ENCODE measurements at places on chromosomes 3 and 15.

GRCh38 chr15:66644000-66644787, 57.8 kb upstream of the SMAD6 start:
- no peak for DNase-seq

DNA sequence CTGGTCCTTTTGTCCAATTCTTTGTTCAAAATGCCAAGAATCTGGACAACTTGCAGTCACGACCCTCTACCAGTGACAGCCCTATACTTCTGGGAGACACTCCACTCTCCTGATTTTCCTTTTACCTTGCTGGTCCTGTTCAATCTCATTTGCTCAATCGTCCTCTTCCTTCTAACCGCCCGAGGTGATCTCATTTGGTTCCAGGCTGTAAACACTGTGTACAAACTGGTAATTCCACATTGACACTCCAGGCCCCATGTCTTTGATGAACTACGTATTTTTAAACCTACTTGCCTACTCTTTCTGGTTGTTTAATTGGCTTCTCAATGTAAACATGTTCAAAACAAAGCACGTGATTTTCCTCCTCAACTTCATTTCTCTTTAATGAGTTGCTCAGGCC, 23.7 kb upstream of the C3orf49 start:
- DNase-seq = no peak

DNA sequence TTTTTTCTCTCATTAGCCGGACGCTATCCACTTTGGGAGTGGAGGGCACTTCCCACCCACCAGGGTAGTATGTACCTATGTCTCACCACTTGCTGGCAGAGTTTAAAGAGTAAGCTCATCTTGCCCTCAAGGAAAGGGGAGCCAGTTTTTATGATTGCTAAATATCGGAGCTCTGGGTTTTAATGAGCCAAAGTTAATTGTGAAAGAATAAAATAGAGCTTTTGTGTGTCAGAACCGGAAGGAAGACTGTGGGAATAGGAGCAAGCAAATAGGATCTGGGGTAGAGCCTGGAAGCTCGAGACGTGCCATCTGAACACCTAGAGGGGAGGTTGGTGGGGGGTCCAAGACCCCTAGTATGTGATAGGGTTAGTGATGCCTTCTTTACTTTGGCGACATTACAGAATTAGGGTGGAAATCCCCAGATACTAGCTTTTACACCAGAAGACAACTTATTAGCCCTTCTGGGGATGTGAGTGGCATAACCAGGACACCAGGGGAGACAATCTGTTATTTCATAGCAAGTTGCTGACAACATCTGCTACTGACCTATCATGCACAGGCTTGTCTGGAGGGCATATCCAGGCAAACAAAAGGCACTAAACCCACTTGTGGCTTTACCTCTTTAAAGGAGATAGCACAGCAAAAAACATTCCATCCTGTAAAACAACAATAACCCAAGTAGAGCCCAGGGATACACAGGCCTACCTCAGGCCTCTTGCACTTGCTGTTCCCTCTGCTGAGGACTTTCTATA, 333.8 kb downstream of the ZNF621 start:
- DNase-seq = no peak

- no peak for DNase-seq
Observed at GRCh38 chr15:57015897-57016296, 97.5 kb downstream of the TCF12 start.

DNA sequence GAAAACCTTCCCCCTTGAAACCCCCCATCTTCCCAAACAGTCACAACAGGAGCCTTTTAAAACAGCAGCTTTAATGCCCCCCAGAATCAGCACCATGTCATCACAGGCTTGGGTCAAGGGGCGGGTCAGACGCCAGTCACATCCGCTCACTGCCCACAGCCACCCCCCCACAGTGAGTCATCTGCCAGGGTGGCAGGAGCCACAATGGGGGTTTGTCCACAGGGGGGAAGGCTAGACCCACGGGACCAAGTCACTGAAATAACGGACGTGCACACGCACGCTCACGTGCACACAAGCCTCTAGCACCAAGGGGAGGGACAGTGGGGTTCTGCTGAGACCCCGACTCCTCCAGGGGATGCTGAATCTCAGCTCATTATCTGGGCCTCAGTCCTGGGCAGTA, 441 bp upstream of the UCN2 start:
- peak; percentile 95 for DNase-seq
